ENCODE measurements at places on chromosomes 16 and 17.
A peak's percentile ranks its signal among the peaks of the same experiment; 100 is the strongest.

DNA sequence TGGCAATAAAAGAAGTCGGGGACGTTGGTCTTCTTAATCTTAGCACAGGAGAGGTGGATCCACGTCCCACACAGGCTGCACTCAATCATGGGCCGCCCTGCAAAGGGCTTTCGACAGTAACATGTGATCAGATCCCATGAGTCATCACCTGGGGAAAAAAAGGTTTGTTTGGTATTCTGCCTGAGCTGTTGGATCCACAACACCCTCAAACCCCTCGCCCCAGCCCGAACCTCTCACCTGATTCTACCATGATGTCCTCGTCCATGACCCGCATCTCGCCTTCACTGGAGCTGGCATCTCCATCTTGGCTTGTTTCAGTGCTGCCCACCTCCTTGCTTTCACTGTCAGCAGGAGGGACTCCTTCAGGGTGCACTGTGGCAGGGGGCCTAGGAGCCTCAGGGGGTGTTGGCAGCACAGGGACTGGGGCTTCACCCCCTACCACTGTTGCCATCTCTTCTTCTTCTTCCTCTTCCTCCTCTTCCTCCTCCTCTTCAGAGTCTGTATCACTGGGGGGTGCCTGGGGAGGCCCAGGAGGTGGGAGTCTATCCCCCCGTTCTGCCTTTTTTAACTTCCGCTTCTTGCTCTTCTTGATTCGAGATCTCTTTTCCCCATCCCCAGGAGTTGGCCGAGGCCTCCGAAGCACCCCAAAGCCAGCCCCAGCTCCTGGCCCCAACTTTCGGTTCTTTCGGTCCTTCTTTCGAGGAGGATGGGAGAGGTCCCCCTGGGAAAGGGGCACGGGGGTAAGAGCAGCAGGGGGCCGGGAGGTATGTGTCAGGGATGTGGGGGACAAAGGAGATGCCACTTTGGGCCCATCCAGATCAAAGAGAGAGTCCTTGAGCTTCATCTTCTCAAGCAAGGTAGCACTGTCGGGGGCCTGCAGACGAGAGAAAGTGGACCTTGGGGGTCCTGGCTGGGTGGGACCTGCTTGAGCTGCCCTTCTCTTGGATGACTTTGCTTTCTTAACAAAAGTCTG is 1.7 kb upstream of the DVL2 start:
- no peak for DNase-seq

GRCh38 chr17:74832421-74832820 is 27.3 kb downstream of the GRIN2C start:
- no peak for DNase-seq

- DNase-seq: no peak
Measured at GRCh38 chr17:73588891-73589290, 55.4 kb downstream of the SDK2 start.

DNA sequence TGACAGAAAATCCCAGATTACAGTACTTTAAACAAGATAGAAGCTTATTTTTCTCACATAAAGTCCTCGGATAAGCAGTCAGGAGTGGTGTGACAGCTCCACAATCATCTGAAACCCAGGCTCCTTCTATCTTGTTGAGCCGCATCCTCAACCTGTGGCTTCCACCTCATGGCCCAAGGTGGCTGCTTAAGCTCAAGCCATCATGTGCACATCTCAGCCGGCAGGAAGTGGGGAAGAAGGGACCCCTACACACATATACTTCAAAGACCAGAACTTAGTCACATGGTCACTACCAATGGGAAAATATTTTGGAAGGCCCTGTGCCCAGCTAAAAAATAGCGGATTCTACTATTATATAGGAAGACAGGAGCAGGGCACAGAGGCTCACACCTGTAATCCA is 11.0 kb upstream of the FBXO47 start:
- no peak for DNase-seq

DNA sequence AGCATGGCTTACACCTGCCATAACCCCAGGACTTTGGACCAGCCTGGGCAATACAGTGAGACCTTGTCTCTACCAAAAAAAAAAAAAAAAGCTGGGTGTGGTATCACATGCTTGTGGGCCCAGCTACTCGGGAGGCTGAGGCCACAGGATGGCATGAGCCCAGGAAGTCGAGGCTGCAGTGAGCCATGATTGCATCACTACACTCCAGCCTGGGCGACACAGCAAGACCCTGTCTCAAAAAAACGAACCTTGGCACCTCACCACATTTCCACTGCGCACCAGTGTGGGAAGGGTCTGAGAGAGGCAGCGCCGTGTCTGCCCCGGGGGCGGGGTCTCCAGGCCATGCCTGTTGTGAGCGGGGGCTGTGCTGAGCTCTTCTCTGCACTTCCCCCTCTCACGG is 6.3 kb downstream of the ACSF3 start:
- no peak for DNase-seq

DNA sequence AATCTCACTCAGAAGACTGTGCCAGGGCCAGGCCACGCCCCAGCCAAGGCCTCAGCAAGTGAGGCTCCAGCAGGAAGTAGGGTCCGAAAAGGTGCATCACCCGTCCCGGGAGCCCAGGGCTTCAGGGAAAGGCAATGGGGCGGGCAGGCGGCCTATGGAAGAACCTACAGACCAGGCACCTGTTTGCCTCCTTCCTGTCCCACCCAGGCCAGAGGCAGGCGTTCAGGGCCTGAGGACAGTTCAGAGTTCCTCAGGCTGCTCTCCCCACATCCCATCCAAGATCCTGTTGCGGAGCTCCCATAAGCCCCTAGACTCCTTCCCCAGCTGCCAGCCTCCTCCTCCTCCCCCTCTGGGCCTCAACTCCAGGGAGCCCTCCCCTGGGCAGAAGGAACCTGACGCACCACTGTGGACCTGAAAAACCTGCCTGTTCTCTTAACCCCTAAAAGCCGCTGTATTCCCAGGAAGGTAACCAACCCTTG is 2.3 kb downstream of the CLUH start:
- DNase-seq: peak; percentile 35

- no peak for DNase-seq
Measured at GRCh38 chr17:61232871-61233270, 166.8 kb upstream of the TBX2 start.

DNA sequence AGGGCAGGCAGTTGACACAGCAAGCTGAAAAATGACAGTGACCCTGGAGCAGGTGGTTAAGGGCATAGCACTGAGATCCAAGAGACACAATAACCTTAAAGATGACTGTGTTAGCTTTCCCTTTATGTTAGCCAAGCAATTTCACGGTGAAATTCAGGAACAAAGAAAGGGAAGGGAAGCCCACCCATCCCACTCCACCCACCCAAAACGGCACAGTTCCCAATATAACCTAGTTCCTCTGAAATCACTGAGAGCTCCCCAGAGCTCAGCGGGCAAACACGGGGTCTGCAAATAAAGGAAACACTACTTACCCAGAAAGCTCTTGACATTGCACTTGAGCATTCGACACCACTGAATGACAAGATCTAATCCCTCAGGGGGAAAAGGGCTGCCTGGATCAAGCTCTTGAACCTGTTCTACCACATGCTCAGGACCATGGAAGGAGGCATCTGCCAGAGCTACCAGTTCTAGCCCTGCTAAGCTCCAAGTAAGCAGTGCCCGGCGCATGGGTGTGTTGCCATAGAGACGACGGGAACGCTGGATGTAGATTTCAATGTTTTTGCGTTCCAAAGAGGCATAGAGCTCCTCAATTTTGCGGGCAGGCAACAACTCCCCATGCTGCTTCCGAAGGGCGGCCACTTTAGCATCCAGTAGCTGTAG is 10.6 kb downstream of the BLTP2 start:
- no peak for DNase-seq

GRCh38 chr17:66540131-66540781 is 237.8 kb downstream of the PRKCA start:
- peak; percentile 64 for DNase-seq

DNA sequence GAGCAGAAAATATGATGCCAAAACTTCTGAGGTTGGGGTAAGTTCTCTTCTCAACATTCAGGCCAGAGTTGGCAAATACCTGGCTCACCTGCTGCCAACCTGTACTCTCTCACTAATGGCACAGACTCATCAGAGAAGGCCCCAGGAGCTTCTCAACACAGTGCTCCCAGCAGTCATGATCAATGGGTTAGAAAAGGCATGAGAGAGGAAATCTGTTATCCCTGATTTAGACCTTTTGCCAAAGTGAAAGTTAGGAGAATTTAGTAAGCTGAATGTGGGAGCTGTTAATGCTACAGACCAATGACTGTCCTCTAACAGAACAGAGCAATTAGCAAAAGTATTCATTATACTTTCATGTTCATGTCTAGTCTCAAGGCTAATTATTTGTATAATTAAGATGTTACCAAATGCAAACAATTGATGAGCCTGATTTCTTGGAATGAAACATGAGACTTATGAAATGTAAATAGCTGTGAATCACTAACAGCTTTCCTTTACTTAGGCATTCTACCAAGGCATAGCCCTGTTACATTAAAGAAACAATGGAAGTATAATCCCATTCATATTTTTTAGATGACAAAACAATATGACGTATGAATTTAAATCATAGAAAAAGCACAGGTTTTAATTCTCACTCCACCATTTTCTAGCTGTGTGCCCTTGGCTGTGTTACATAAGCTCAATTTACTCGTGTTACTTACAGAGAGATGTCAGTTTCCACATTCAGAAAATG is 68.7 kb upstream of the MARCHF10 start:
- no peak for DNase-seq

Measured in iPS-NIHi11 (cell line).